ENCODE measurements at places on chromosomes 13 and 19. TPM values are rescaled to one million over a fixed set of nuclear protein-coding genes. Genes with fewer than 3 reads are reported as not detected.
A peak's percentile ranks its signal among the peaks of the same experiment; 100 is the strongest.

- no peaks in the 10 kb centered on the region for H3K36me3 ChIP-seq
- no peak for DNase-seq
- no peak overlapping the region for H3K4me3 ChIP-seq
- H3K27me3 ChIP-seq, result no peaks in the 10 kb centered on the region
- H3K27ac ChIP-seq, result no peak overlapping the region
These were observed 280.5 kb downstream of the UQCRFS1 start for GRCh38 chr19:28932446-28932845.

IL4I1 gene
- 0.83 TPM for total RNA-seq

PLIN5 gene
- 4.1 TPM for total RNA-seq

- no peak overlapping the region for H3K27ac ChIP-seq
- H3K4me3 ChIP-seq, result no peak overlapping the region
- DNase-seq, result no peak
- peaks cover 13% of the 10 kb centered on the region for H3K4me1 ChIP-seq
These were observed 35.9 kb downstream of the NAXD start for GRCh38 chr13:110651271-110651670.

DNA sequence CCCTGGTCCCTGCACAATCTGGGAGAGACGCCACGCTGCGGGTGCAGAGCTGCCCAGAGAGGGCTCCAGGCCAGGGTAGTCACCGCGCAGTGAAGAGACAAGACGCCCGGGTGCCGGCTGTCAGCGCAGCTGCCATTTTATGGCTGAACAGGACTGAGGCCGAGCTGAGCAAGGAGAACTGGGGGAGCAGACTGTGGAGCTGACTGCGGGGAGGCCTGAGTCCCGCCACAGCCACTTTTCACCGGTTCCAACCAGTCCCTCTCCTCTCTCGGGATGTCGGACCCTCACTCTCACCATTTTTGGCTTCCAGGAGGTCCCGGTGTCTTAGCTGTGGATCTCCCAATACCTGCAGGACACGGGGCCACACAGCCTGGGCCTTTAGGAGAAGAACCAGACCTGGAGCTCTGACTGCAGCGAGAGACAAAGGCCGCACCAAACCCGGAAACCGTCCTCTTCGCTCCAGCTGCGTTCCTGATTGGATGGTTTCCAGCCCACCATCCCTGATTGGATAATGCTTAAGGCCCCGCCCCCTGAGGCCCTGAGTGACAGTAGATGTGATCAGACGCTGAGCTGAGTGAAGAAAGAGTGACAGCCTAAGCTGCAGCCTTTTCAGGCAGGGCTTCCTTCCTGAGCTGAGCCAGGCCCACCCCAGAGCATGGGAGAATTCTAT lies at the start of gene ZNF626:
ZNF626 (minus strand) TSS at position 422 of the 670 bp plus-strand sequence; CDS start at position 297, 125 bp downstream.
- peak within 1 kb of the TSS; percentile 79 for H3K27ac ChIP-seq
- H3K36me3 ChIP-seq, result peaks cover 6% of the 10 kb centered on the region
- H3K4me3 ChIP-seq, result peak within 1 kb of the TSS; percentile 43
- H3K27me3 ChIP-seq, result no peaks in the 10 kb centered on the region

DNA sequence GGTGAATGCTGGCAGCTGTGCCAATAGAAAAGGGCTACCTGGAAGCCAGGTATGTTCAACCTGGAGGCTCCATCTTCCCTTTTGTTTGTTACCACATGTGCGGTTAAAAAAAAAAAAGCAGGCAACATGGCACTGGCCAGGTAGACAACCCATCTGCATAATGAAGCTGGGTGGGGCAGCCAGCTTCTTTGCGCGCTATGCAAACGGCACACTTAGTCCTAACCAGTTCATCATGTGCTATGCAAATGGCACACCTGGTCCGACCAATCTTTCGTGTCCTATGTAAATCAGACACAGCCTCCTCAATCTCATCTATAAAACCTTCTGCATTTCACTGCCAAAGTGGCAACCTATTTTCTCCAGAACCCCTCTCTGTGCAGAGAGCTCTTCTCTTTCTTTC lies 11.3 kb upstream of the IGSF23 start:
- no peaks in the 10 kb centered on the region for H3K36me3 ChIP-seq
- no peak overlapping the region for H3K4me3 ChIP-seq
- no peaks in the 10 kb centered on the region for H3K27me3 ChIP-seq
- no peaks in the 10 kb centered on the region for H3K4me1 ChIP-seq
- H3K27ac ChIP-seq, result no peak overlapping the region
- DNase-seq, result no peak

DNA sequence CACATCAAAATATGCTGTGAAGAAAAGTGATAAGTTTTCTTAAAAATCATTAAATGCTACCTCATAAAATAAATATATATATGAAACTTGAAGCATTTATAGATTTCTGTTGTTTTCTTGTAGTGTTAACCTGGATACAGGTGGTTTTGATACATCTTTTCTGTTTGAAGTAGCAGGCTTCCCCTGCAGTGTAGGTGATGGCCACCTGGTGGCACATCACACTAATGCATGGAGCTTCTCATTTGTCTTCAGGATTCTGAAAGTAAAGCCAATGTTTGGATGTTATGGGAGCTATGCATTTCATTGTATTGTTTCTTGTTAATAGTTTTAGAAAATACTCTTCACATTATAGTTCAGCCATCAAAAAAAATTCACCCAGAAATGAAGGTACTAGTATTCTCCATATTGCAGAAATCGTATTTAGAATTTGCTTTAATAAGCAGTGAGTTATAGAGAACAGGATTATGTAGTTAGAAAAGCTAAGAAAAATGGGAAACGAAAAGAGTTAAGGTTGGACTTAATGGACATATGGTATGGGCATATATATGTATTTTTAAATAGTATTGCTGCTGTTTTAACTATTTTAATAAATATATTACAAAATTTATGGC lies 18.7 kb downstream of the GPR180 start:
- no peak overlapping the region for H3K4me3 ChIP-seq
- no peak overlapping the region for H3K27ac ChIP-seq
- H3K36me3 ChIP-seq, result no peaks in the 10 kb centered on the region
- peak; percentile 19 for DNase-seq
- no peaks in the 10 kb centered on the region for H3K27me3 ChIP-seq

DNA sequence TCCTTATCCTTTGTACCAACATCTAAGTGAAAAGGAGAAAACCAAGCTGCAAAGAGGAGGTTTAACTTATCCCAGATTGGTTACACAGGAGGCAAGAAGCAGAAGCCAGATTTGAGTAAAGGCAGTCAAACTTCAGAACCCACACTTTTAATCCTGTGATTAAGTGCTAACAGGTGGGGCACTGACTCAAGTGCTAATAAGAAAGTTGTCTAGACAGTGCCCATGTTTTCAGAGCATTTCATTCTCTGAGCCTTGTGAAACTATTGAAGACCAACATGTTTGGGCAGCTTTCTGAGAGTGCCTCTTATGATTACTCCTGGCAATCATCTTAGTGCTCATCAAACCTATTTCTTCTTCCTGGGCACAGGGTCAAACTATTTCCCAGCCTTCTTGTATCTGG lies 380.8 kb downstream of the KCNRG start:
- no peaks in the 10 kb centered on the region for H3K36me3 ChIP-seq
- H3K4me1 ChIP-seq, result peaks cover 7% of the 10 kb centered on the region
- DNase-seq, result no peak
- H3K27me3 ChIP-seq, result no peaks in the 10 kb centered on the region
- no peak overlapping the region for H3K4me3 ChIP-seq

GRCh38 chr19:49356382-49356781 lies 5.8 kb downstream of the TEAD2 start:
- H3K36me3 ChIP-seq, result no peaks in the 10 kb centered on the region
- peak overlapping the region; percentile 46 for H3K27ac ChIP-seq
- no peaks in the 10 kb centered on the region for H3K4me1 ChIP-seq
- no peak for DNase-seq

DNA sequence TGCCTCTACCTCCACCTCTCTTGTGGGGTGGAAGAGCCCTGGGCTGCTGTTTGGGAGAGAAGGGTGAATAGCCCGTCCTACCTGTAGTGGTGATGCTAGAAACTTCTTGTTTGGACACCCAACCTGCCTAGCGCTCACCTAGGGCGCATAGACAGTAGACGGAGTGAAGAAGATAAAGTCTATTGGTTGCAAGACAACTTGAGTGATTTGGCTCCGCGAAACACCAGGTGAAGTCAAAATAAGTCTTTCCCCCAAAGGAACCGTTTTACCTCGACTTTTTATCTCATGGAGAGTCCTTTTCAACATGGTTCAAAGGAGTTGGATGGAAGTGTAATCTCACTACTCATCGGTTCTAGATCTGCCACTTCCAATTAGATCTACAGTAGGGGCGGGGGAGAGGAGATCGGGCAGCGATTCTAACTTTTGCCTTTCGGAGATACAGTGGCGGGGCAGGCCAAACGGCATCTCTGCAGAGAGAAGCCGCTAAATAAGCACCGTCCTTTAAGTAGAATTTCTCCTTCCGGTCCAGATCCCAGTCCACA lies 694 bp upstream of the ZIC5 start:
- DNase-seq, result no peak
- no peak overlapping the region for H3K4me3 ChIP-seq
- peaks cover 35% of the 10 kb centered on the region for H3K4me1 ChIP-seq
- H3K36me3 ChIP-seq, result no peaks in the 10 kb centered on the region
- peaks cover 84% of the 10 kb centered on the region for H3K27me3 ChIP-seq
- no peak overlapping the region for H3K27ac ChIP-seq

VAV1 gene
- 4.3 TPM for total RNA-seq

PLPPR3 gene
- total RNA-seq, result not detected

DNA sequence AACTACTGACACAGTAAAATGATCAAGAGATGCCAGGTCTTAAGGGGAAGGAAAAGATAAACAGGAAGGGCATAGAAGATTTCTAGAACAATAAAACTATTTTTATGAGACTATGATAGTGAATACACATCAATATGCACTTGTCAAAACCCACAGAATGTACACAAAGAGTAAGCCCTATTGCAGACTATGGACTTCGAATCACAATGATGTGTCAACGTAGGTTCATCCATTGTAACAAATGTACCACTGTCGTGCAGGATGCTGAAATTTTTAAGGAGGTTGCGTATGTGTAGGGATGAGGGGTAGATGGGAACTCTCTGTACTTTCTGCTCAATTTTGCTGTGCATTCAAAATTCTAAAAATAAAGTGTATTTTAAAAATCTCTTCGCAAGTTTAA lies 171.9 kb downstream of the KLF12 start:
- no peak overlapping the region for H3K4me3 ChIP-seq
- H3K27me3 ChIP-seq, result no peaks in the 10 kb centered on the region
- DNase-seq, result no peak
- H3K4me1 ChIP-seq, result peaks cover 13% of the 10 kb centered on the region
- H3K27ac ChIP-seq, result no peak overlapping the region

- no peaks in the 10 kb centered on the region for H3K36me3 ChIP-seq
- no peak overlapping the region for H3K4me3 ChIP-seq
- H3K27ac ChIP-seq, result no peak overlapping the region
- DNase-seq, result no peak
- peaks cover 18% of the 10 kb centered on the region for H3K4me1 ChIP-seq
These were observed 22.2 kb upstream of the LRP3 start for GRCh38 chr19:33171916-33172359.

CCNA1 gene
- total RNA-seq, result 0.29 TPM

B3GNT8 gene
- total RNA-seq, result 0.59 TPM

SLC25A41 gene
- 0.33 TPM for total RNA-seq

DNA sequence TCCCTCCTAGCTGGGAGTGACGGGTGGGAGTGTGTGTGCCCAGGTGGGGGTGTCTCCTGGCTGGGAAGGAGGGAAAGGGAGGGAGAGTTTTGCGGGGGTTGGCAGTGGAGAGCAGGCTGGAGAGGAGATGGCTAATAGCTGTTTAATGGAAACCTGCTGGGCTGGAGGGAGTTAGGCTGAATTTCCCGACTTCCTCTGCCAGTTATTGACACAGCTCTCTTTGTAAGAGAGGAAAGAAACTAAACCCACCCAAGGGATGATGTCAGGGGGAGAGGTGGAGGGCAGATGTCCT lies 10.2 kb upstream of the ILF3 start:
- H3K36me3 ChIP-seq, result peaks cover 11% of the 10 kb centered on the region
- no peaks in the 10 kb centered on the region for H3K27me3 ChIP-seq
- H3K4me3 ChIP-seq, result no peak overlapping the region
- H3K4me1 ChIP-seq, result peaks cover 29% of the 10 kb centered on the region

DNA sequence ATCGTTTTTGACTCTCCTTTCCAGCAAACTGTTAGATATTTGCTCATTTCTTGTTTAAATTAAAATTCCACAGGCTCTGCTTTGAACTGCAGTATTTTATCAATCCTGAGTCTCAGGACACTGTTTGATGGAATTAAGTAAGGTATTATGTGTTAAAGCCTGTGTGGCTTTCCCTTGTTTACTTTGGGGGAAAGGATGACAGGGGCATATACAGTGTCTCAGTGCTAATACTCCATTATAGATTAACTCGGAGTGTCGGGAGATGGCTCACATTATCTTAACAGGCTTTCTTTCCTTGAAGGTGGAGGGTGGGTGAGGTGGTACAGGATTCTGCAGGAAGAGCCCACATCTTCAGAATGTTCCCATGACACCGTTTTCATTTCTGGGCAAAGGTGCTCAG lies 84.7 kb downstream of the SHISA2 start:
- H3K4me3 ChIP-seq, result no peak overlapping the region
- no peak for DNase-seq
- no peaks in the 10 kb centered on the region for H3K27me3 ChIP-seq

GRCh38 chr13:94119360-94119936 lies 360.0 kb downstream of the DCT start:
- no peak overlapping the region for H3K4me3 ChIP-seq
- no peaks in the 10 kb centered on the region for H3K4me1 ChIP-seq
- H3K36me3 ChIP-seq, result no peaks in the 10 kb centered on the region
- no peak for DNase-seq
- H3K27ac ChIP-seq, result no peak overlapping the region
- H3K27me3 ChIP-seq, result no peaks in the 10 kb centered on the region

GRCh38 chr13:78487707-78488106 lies 115.6 kb downstream of the POU4F1 start:
- H3K36me3 ChIP-seq, result no peaks in the 10 kb centered on the region
- no peaks in the 10 kb centered on the region for H3K4me1 ChIP-seq

- DNase-seq, result no peak
- H3K4me3 ChIP-seq, result no peak overlapping the region
- peaks cover 46% of the 10 kb centered on the region for H3K36me3 ChIP-seq
- no peaks in the 10 kb centered on the region for H3K27me3 ChIP-seq
These were observed 2.0 kb downstream of the LENG9 start for GRCh38 chr19:54461613-54462012.

- H3K4me3 ChIP-seq, result no peak overlapping the region
- H3K27ac ChIP-seq, result no peak overlapping the region
- peaks cover 4% of the 10 kb centered on the region for H3K27me3 ChIP-seq
- no peaks in the 10 kb centered on the region for H3K36me3 ChIP-seq
- DNase-seq, result no peak
These were observed 3.7 kb downstream of the PGLYRP2 start for GRCh38 chr19:15475611-15476010.

- DNase-seq, result no peak
- peaks cover 6% of the 10 kb centered on the region for H3K4me1 ChIP-seq
- no peak overlapping the region for H3K4me3 ChIP-seq
- H3K36me3 ChIP-seq, result no peaks in the 10 kb centered on the region
- H3K27me3 ChIP-seq, result no peaks in the 10 kb centered on the region
These were observed 5.3 kb downstream of the ABCA7 start for GRCh38 chr19:1045247-1045603.

DNA sequence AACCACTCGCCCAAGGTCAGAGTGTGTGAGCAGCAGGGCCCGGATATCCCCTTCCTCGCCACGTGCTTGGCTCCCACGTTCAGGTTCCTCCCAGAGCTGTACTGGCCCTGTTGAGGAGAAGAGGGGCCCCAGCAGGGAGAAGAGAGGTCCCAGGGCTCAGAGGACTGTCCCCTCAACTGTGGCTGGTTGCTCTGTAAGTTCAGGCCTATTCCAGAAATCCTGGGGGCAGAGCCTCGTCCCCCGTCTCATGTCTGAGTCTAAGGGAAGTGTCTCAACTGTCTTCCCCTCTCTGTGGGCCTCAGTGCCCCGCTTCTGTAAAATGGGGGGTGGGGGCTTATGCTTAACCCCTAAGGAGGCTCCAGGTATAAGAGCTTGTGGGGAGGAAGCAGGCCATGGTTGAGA lies 3.9 kb downstream of the PPP5C start:
- peaks cover 54% of the 10 kb centered on the region for H3K4me1 ChIP-seq
- no peaks in the 10 kb centered on the region for H3K27me3 ChIP-seq
- no peak overlapping the region for H3K4me3 ChIP-seq
- peak overlapping the region; percentile 58 for H3K27ac ChIP-seq
- H3K36me3 ChIP-seq, result peaks cover 25% of the 10 kb centered on the region
- DNase-seq, result no peak

FBXL3 gene
- 162 TPM for total RNA-seq

Measured in thyroid gland (tissue), 4 donors.